ENCODE measurements at places on chromosomes 3 and 15.

DNA sequence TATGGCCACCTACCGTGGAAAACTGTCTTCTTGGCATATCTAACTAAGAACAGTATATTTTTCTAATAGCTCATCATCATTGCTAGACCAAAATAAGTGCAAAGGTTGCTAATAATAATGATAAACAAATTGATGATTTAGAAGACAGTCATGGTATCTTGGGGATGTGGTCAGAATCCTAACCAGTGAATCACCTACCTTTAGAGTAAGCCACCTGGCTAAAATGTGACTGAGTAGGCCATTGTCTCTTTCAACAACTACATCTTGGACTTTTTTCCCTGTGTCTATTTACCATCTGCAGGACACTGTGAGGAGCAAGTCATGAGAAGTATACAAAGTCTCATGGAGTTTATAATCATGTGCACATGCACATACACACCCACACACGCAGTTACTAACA is 273.5 kb upstream of the SEMA6D start:
- DNase-seq = no peak

DNA sequence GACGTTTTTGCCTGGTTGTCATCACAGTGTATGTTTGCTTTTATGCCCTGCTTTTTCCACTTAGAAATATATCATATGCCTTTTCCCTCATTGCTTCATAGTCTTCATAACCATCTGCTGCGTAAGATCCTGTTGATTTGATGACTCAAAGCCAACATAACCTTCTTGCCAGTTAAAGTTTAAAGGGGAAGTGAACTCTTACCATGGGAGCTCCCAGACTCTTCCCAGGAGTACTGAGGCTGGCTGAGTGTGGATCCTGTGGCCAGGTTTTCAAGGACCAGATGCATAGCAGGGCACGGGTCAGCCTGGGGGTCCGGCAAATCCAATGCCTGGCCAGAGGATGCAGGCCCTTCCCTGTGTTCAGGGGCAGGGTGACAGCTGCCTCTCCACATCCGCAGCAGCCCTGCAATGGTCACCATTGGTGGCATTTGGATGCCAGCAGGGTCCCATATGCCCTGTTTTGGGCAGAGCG is 42.0 kb upstream of the SACM1L start:
- no peak for DNase-seq

GRCh38 chr3:108554229-108554628 is 35.0 kb downstream of the CIP2A start:
- no peak for DNase-seq

GRCh38 chr3:53849916-53850315 is 3.5 kb downstream of the IL17RB start:
- DNase-seq = no peak

DNA sequence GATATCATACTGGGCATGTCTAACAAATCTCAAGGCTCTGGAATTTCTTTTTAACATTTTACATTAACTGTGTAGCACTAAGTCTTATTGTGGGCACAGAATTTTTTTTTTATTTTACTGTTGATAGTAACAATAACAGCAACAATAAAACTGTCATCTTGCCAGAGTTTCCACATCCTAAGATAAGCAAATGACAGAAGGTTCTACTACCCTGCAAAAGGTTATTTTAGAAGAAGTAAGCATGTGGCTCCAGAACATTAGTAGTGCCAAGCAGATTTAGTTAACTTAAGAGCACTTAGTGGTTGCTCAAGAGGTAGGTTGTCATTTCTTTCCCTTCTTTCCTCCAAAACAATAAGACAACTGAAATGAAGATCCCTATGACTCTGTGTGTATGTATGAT is 743.0 kb upstream of the CBLB start:
- DNase-seq = no peak

DNA sequence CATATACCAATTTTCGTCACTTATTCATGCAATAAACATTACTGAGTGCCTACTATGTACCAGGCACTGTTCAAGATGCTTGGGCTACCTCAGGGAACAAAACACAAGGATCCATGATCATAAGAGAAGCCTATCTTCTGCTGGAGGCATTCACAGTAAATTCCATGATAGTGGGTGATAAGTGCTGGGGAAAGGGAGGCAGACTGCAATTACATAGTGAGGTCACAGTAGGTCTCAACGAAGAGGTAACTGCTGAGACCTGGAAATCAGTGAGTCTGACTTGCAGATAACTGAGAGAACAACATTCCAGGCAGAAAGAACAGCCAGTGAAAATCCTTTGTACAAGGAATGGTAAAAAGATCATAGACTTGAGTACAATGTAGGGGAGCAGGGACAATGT is 33.6 kb downstream of the RAF1 start:
- no peak for DNase-seq

- no peak for DNase-seq
Measured at GRCh38 chr3:172705170-172705569, 5.7 kb downstream of the NCEH1 start.

DNA sequence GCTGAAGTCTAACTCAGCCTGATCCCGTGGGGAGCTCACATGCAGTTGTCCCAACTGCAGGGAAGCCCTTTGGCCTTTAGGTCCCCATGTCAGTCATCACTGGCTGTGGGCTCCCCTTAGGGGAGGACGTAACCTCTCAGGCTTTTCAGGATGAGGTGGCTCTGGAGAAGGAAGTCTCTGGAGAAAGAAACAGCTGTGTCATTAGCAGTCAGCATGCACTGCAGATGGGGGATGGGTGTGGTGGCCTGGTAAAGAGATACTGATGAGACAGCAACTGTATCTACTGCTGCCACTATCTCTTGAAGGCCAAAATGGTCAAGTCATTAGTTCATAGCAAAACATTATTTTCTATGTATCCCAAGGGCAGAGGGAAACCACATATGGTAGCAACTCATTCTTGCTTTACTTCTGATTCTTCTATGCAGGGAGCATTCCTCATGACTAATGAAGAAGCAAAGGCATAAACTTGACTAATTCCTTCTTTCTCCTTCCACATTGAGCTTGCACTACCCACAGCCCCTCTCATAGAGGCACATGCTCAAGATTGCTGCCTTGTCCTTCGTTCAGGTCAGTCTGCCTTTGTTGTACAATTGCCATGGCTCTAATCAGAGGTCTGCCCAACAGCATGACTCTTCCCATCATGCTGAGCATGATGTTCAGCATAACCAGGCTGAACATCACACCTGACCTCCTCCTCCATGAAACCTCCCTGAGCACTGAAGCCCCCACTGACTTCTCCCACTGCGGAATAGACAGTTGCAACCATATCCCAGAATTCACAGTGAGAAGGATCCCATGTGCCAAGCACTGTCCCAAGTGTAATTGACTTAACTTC is 47.8 kb upstream of the TMEM158 start:
- no peak for DNase-seq

DNA sequence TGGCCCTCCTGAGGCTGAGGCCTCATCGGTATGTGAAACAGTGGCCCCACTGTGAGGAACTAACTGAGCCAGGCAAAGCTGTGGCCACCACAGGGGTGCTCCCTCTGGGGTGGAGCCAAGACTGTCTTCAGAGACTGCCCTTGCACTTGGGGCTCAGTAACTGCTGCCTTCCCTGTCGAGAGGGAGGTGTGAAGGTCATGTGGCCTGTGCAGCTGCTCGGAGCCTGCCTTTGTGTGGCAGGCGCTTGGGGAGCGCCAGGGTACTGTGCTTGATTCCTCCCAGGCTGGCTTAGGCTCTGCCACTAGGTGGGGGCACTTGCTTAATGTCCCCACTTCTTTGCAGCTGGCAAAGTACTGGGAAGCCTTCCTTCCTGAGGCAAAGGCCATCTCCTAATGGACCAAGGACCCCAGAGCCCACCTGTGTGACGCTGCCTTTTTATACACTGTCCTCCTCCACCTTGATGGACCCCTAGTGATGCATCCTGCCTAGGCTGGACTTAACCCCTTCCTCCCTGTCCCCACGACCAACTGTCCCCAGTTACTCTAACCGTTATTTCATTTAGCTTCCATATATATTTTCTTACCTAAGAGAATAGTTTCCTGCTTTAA is 14.2 kb upstream of the SNX22 start:
- DNase-seq = no peak

DNA sequence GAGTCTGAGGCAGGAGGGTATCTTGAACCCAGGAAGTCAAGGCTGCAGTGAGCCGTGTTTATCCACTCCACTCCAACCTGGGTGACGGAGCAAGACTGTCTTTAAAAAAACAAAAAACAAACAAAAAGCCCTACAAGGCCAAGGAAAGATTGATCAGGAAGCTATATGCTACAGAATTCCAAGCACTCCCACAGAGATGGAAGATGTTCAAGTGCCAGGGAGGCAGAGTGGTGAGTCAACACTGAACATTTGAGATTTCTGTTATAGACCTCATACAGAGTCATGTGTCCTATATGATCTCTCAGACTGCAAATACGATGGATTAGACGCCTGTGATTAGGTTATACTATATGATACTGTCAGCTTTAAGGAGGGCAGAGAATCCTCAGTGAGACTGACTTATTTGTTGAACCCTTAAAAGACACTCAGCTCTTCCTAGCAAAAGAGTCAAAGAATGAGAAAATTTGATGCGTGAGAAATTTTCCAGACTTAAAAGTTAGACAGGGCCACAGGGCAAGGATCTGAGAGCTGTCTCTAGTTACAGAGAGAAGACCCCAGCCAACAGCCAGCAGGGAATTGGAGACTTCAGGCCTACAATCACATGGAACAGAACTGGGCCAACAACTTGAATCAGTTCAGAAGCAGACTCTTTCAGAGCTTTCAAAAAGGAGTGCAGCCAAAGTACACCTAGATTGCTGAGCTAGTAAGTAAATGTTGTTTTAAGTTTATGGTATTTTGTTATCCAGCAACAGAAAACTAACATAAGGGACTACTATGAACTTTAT is 107.6 kb downstream of the PIK3CB start:
- DNase-seq = no peak

GRCh38 chr15:70314018-70314354 is 216.3 kb upstream of the TLE3 start:
- no peak for DNase-seq

DNA sequence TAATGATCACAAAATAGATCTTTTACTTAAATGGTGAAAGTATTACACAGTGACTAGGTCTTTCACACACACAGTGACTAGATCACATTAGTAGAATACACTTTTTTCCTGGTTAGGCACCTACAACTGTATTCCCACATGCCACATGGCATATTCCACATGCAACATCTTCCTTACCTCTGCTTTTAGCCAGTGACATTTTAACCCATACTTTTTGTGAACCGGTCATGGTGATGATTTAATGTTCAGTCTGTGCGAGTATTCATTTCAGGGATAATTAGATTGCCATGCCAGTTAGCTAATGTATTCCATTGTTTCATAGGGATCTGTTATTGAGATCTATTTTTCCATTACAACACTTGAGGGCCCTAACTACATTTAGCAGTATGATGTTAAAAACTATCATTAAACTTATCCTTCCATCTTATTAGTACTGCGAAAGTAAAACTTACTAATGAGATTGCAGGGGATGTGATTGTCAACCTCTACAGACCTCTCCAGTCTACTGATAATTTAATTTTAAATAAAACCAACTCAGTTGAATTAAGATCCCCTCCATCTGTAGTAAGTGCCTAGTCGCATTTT is 28.3 kb downstream of the TSEN2 start:
- DNase-seq = no peak

GRCh38 chr3:71881041-71881440 is 96.1 kb upstream of the PROK2 start:
- no peak for DNase-seq

DNA sequence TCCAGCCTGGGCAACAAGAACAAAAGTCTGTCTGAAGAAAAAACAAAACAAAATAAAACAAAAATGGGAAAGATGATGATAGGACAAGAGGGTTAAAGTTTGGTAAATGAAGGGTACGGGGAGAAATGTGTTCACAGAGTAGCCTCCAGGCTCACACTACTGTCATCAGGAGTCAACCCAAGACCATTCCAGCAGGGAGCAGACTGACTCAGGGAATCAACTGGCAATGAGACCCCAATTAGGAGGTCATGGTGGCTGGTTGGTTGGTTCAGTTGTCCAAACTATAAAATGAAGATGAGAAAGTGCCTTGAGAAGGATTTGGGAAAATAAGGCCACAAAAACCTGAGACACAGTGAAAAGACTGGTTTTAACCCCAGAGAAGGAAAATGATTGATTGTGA is 51.8 kb downstream of the KLHL6 start:
- no peak for DNase-seq

DNA sequence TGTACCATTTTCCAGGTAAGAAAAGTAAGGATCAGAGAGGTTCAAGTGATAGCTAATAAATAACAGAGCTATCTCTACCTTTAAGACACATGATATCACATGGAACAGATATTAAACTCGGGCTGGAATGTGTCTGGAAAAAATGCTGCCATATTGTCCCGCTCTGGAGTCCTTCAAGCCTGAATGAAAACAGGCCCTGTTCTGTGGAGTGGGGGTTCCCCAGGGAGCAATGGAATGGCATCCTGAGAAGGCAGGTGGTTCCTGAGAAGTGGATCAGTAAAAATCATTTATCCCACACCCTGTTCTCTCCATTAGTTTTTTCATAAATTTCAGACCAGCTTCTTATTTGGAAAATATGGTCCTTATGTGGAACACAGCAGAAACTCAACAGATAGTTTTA is 57.3 kb upstream of the PRTG start:
- no peak for DNase-seq

DNA sequence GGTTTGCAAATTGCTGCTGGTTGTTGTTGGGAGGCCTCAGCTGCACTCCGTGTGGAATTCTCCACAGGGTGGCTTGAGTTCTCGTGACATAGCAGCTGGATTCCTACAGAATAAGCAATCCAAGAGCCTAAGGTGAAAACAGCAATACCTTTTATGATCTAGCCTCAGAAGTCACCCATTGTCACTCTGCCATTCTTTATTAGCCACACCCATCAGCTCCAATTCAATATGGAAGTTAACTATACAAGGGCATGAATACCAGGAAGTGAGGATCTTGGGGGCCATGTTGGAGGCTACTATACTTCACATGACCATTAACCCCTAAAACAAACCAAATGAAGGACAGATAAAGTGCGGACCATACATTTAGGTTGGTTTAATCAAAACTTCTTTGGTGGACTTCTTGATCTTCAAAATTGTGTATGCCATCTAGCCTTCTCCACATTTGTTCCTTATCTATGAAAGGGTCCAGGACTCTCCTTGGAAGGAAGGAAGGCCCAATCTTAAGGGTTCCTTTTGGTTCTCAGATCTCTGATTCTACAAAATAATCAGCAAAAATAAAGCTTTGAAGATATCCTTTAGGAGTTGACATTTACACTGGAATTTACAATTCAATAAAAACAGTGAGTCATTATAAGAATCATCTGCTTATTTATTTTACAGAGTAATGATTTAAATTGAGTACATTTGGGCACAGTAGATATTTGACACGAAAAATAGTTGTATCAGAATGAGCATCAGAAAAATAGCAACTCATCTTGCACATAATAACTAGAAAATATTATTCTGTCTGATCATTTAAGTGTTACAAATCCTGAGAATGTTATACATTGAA is 21.5 kb downstream of the CIAO2A start:
- no peak for DNase-seq

Data from stimulated activated CD8-positive, alpha-beta memory T cell treated with anti-CD3 and anti-CD28 coated beads, Interleukin-4, amount 100 ng/mL, for 4 hours (primary cell).